ENCODE measurements at places on chromosomes 1 and 21. TPM values are rescaled to one million over a fixed set of nuclear protein-coding genes. Genes with fewer than 3 reads are reported as not detected.
A peak's percentile ranks its signal among the peaks of the same experiment; 100 is the strongest.

WLS gene
- total RNA-seq, result 188 TPM

GRCh38 chr1:106798991-106799390, 257.5 kb upstream of the PRMT6 start:
- no peak overlapping the region for H3K27ac ChIP-seq
- no peak for DNase-seq
- H3K4me1 ChIP-seq, result no peaks in the 10 kb centered on the region
- H3K36me3 ChIP-seq, result no peaks in the 10 kb centered on the region

DNA sequence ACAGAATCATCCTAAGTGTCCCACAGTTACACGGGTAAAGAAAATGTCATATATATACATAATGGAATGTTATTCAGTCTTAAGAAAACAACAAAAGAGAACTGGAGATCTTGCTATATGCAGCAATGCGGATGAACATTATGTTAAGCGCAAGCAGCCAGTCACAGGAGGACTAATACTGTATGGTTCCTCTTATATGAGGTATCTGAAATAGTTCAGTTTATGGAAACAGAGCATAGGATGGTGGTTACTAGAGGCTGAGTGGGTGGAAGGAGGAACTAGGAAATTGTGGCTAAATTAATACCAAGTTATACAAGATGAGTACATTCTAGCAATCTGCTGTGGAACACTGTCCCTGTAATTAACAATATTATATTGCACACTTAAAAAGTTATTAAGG, 834.3 kb downstream of the KCNT2 start:
- no peak overlapping the region for H3K27ac ChIP-seq
- DNase-seq, result no peak
- no peaks in the 10 kb centered on the region for H3K4me1 ChIP-seq
- H3K4me3 ChIP-seq, result no peak overlapping the region
- H3K36me3 ChIP-seq, result no peaks in the 10 kb centered on the region
- no peaks in the 10 kb centered on the region for H3K27me3 ChIP-seq

- H3K36me3 ChIP-seq, result no peaks in the 10 kb centered on the region
- H3K27me3 ChIP-seq, result no peaks in the 10 kb centered on the region
- no peak overlapping the region for H3K4me3 ChIP-seq
- no peak for DNase-seq
- no peak overlapping the region for H3K27ac ChIP-seq
- no peaks in the 10 kb centered on the region for H3K4me1 ChIP-seq
Measured at GRCh38 chr21:17501107-17502006, 11.5 kb upstream of the CXADR start.

DNA sequence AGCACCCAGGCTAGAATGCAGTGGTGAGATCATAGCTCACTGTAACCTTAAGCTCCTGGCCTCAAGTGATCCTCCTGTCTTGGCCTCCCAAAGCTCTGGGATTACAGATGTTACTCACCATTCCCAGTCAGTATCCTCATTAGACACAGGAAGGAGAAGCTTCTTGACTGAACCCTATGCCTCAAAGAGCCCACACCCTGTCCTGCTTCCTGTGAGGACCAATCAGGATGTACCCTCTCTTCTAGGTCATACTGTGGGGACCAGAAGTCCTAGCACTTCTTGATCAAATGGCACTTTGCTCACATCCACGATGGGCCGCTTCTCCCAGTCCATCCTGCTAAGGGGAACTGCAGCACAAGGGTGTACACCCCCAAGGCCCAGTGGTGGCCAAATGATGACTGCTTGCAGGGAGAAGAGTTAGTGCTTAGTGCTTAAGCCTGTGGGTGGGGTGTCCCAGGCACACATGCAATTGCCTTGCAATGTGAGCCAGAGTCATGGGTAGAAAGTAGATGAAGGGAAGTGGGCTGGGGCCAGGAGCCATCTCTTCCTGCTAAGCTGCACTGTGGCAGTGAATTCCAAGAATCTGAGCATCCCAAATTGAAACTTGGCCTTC, 9.8 kb downstream of the CD34 start:
- no peaks in the 10 kb centered on the region for H3K27me3 ChIP-seq
- no peak for DNase-seq
- H3K27ac ChIP-seq, result no peak overlapping the region
- H3K4me1 ChIP-seq, result no peaks in the 10 kb centered on the region
- H3K4me3 ChIP-seq, result no peak overlapping the region

GRCh38 chr1:67832737-67833601, at the start of gene GNG12:
GNG12 (minus strand) TSS chr1:67833467; CDS start chr1:67707686, 125,781 bp downstream.
- no peaks in the 10 kb centered on the region for H3K36me3 ChIP-seq
- peak within 1 kb of the TSS; percentile 81 for H3K27ac ChIP-seq
- peak within 1 kb of the TSS; percentile 75 for H3K4me3 ChIP-seq

CHD5 gene
- 1.6 TPM for total RNA-seq

- no peaks in the 10 kb centered on the region for H3K27me3 ChIP-seq
- H3K27ac ChIP-seq, result no peak overlapping the region
- no peak overlapping the region for H3K4me3 ChIP-seq
- no peak for DNase-seq
Measured at GRCh38 chr1:103514920-103515503, 10.5 kb upstream of the RNPC3 start.

GRCh38 chr1:37137014-37137413, 102.7 kb upstream of the GRIK3 start:
- H3K4me1 ChIP-seq, result no peaks in the 10 kb centered on the region
- H3K27me3 ChIP-seq, result peaks cover 32% of the 10 kb centered on the region
- H3K4me3 ChIP-seq, result no peak overlapping the region
- no peak for DNase-seq
- H3K36me3 ChIP-seq, result no peaks in the 10 kb centered on the region

DNA sequence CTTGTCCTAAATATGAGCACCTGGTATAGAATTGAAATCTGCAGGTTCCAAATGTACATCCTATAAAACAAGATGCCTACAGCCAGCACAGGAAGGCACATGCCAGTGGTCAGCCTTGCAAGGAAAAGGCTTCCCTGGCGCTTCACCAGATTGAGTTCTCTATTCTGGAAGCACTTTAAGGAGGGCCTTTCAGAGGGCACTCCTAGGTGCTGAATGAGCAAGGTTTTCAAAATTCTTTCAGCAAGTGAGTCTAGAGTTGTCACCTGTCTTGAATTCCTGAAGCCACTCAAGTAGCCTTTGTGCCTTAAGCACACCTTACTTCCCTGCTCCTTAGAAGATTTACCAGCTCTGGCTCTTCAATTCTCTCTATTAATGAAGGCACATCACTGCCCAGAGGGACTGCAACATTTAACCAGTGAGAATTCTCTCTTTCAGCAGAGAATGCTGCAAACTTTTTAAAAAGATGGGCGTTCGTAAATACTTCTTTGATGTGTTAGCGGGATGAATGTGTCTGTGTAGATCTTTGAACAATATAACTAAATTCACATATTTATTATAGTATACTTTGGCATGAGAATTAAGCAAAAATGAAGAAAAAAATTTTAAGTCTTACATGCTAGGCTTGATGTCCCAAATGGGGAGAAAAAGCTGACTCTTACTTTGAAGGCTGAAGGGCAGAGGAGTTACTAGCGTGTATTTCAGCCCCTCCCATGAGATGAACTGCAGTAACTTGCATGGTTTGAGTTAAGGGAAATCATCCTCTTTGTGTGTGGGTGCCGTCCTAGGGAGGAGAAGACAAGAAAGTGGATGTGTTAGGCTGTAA, 162.0 kb downstream of the NTPCR start:
- no peak for DNase-seq
- no peaks in the 10 kb centered on the region for H3K36me3 ChIP-seq
- peak overlapping the region; percentile 77 for H3K27ac ChIP-seq
- no peaks in the 10 kb centered on the region for H3K27me3 ChIP-seq
- no peak overlapping the region for H3K4me3 ChIP-seq

DNA sequence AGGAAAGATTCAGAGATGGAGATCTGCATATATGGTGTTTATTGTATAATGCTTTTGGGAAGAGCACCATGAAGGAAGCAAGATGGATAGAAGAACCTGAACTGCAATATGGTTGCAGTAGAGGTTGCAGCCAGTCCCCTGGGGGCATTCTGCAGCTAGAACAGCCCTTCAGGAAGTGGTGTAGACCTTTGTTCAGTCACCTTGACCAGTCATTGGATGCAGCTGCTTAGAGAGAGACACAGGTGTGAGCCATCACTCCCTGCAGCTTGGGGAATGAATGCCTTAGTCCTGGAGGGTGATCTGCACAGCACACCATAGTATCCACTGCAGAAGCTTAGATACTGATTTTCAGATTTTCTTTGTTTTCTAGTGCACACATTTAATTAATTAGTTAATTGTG, 42.3 kb downstream of the NEK7 start:
- no peaks in the 10 kb centered on the region for H3K36me3 ChIP-seq
- H3K27ac ChIP-seq, result no peak overlapping the region
- no peaks in the 10 kb centered on the region for H3K27me3 ChIP-seq
- DNase-seq, result no peak
- H3K4me3 ChIP-seq, result no peak overlapping the region

DNA sequence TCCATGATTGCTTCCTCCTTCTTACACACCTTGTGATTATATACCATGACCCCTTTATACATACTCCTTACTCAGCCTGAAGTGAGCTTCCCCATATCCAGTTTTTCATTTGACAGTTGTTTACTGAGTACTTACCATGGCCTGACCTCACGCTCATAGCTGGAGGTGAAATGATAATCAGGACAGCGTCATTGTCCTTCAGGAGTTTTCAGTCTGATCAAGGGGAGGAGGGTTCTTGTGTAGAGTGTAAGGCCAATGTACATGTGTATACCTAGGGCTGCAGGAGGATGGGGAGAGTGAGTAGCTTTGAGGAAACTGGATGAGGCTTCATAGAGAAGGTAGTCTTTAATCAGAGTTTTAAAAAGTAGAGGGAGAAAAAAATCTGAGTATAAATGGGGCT, 325.8 kb downstream of the RYR2 start:
- no peaks in the 10 kb centered on the region for H3K36me3 ChIP-seq
- H3K27ac ChIP-seq, result no peak overlapping the region
- no peak overlapping the region for H3K4me3 ChIP-seq
- peaks cover 16% of the 10 kb centered on the region for H3K4me1 ChIP-seq
- DNase-seq, result no peak
- H3K27me3 ChIP-seq, result no peaks in the 10 kb centered on the region

DNA sequence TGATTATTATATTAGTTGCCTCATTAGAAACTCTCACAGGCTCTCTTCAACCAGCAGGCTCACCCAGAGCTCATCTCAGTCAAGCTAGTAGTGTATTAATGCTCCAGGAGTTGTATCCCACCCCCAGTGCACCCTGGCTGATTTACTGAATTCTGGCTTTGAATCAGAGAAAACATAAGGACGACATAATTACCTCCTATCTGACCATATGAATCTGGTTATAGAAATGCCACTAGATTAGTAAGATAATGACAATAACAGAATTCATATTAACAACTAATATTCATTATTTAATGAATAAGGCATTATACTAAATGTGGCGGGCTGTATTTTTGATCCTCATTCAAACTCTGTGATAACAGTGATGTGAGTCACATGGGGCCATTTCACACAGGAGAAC, 1066.7 kb downstream of the TTLL7 start:
- no peak for DNase-seq
- H3K4me1 ChIP-seq, result no peaks in the 10 kb centered on the region
- no peak overlapping the region for H3K27ac ChIP-seq
- H3K4me3 ChIP-seq, result no peak overlapping the region
- H3K27me3 ChIP-seq, result no peaks in the 10 kb centered on the region
- H3K36me3 ChIP-seq, result no peaks in the 10 kb centered on the region

COL6A1 gene
- 1,755 TPM for total RNA-seq

CHI3L2 gene
- 1.8 TPM for total RNA-seq

DNA sequence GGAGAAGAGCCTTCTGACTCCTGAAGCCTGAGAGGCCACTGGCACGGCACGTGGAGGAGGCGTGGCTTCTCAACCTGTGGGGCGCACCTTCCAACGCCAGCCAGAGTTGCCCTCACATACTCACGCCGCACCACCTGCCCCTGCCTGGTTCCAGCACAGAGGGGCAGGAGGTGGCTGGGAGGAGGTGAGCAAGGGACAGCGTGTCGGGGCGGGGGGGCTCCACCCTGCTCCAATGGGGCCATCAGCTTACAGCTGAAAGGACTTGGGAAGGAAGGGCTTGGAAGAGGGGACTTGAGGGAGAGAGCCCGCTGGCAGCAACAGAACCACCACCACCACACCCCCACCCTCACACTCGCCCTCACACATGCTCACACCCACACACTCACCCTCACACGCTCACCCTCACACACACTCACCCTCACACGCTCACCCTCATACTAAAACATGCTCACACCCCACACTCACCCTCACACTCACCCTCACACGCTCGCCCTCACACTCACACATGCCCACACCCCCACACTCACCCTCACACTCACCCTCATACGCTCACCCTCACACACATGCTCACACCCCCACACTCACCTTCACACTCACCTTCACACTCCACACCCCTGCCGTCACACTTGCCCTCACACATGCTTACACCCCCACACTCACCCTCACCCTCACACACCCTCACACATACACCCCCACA, 41.6 kb upstream of the EDN2 start:
- H3K27ac ChIP-seq, result no peak overlapping the region
- DNase-seq, result no peak
- no peaks in the 10 kb centered on the region for H3K4me1 ChIP-seq
- H3K27me3 ChIP-seq, result no peaks in the 10 kb centered on the region

GRCh38 chr1:236397173-236397759, 3.2 kb downstream of the EDARADD start:
- no peak overlapping the region for H3K27ac ChIP-seq
- no peak overlapping the region for H3K4me3 ChIP-seq
- peaks cover 33% of the 10 kb centered on the region for H3K27me3 ChIP-seq
- no peak for DNase-seq
- H3K36me3 ChIP-seq, result no peaks in the 10 kb centered on the region
